ENCODE measurements at places on chromosomes 2 and 18.

DNA sequence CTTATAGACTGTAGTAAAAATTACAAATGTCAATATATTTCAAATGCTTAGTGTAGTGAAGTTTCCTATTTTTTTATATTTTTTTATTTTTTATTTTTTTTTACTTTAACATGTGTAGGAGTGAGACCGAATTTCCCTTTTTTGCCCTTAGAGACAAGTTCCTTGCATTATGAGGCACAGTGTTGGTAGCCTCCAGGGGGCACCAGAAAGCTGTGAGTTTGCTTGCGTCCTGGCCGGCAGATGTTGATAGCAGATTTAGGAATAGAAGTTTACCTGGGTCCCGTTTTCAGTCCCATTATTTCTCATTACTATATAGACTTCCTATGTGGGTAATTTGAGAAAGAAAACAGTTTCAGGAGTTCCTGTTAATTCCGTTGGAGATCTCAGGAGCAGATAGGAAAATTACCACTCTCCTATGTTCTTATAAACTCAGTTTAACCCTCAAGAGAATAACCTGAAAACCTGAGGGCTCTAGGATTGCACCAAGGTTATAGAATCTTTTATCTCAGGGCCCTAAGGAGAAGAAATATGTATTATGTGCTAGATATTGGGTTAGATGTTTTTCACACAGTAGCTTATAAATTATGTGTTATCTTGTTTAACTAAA lies 157.5 kb upstream of the SESTD1 start:
- ATAC-seq: peak; percentile 75

- no peak for ATAC-seq
These were observed 36.5 kb downstream of the HS1BP3 start for GRCh38 chr2:20614201-20615067.

DNA sequence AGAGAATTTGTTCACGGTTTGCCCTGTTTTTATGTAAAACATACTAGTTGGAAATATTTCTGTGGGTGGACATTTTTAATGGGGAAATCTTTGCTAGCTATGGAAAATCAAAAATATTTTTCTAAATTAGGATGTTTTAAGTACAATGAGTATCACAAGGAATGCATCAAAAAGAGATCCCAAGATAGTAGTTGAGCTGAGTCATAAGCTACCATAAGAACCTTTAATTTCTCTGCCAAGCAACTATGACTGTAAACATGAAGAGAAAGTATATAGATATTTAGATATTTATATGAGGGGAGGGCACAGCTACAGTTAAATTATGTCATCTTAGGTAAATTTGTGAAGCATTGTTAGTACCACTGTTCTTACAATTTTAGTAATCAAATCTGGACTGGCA lies 646.2 kb downstream of the XIRP2 start:
- ATAC-seq: no peak

DNA sequence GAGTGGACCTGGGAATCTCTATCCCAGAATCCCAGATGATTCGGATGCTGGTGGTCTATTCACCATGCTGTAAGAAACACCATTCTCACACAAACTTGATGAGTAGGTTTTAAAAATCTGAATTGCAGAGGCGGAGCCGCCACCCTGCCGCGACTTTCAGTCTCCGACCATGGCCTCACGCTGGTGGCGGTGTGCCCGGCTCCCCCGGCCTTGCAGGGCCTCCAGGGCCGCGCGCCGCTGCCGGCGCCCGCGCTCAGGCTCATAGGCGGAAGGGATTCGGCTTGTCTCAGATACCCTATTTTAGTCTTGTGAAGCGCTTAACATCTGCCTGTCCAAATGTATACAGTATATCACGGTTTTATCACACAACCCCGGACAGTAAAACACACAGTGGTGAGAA lies 2.6 kb upstream of the PPM1B start:
- ATAC-seq: no peak

DNA sequence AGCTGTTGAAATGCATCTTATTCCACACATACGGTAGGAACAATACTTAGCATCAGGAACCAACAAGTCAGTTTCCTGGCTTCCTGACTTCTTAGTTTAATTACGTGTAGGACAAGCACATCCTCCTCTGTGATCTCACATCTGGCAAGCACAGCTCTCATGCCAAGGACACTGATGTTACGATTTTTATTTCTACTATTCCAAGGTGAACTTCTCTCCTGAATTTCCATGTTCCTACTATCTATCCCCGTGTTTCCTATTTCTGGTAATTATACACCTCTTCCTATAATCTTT lies 374.0 kb downstream of the NCKAP5 start:
- no peak for ATAC-seq

DNA sequence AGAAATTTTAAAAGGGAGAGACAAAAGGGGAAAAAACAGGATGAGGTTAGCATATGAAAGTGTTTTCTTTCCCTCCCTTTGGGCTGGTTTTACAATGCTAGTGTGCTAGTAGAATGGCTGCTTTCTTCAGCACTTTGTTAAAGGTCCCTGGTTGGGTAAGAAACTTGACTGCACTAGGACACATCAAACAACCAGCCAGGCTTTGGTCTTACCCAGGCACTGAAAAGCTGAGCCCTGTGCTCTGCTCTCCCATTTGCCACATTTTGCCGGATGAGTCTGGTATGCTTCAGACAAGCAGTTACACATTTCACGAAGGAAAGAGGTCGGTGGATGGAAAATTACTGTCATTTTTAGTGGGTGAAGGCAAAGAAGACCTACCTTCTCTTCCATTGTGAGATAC lies 242.0 kb downstream of the DPP10 start:
- ATAC-seq: no peak

DNA sequence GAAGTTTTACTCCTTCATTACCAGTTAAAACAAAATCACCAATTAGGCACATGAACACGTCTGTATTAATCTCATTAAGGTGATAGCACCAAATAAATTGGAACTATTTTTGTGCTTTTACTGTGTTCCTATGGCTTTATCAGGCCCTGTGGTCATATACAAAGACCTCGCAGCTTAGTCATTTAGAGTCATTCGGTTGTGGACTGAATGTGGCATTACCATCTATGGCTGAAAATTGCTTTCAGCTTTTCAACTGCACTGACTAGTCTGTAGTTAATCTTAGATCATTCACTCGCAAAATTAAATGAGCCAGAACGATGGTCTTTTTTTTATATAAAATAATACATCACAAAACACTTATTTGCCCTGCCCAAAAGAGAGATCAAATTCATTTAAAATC lies 601.7 kb downstream of the NR4A2 start:
- no peak for ATAC-seq

GRCh38 chr2:32009516-32010256 lies 1.1 kb downstream of the MEMO1 start:
- ATAC-seq: peak; percentile 57

DNA sequence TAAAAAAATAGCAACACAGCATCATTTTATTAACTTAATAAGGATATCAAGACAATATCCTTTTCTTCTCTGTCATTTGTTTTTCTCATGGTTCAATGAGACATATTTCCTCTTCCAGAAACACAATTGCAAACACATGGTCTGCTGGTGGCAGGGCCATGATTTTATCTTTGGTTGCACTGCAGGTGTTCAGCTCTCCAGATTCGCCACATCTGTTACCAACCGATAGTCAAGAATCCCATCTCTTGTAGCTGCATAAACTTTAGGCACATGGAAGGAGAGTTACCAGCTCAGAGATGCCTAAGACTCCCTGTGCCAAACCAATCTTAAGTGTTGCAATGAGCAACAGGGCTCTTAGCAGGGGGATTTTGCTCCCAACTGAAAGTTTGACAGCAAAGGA lies 1303.2 kb upstream of the CELF4 start:
- no peak for ATAC-seq

GRCh38 chr2:130258356-130258755 lies 60.1 kb upstream of the TUBA3E start:
- no peak for ATAC-seq

- no peak for ATAC-seq
These were observed 56.2 kb downstream of the ETAA1 start for GRCh38 chr2:67453310-67453709.
